ENCODE measurements at places on chromosomes 11 and 22. TPM values are rescaled to one million over a fixed set of nuclear protein-coding genes. Genes with fewer than 3 reads are reported as not detected.
A peak's percentile ranks its signal among the peaks of the same experiment; 100 is the strongest.

Gene SCT
- total RNA-seq, result not detected

Gene OR6A2
- total RNA-seq, result 0.89 TPM

Gene MAFF
- total RNA-seq, result 13.1 TPM

Gene ABCC8
- 19.1 TPM for total RNA-seq

Gene C11orf65
- total RNA-seq, result 3.8 TPM

Gene MPEG1
- total RNA-seq, result 11.0 TPM

Gene GDPD5
- 6.4 TPM for total RNA-seq

DNA sequence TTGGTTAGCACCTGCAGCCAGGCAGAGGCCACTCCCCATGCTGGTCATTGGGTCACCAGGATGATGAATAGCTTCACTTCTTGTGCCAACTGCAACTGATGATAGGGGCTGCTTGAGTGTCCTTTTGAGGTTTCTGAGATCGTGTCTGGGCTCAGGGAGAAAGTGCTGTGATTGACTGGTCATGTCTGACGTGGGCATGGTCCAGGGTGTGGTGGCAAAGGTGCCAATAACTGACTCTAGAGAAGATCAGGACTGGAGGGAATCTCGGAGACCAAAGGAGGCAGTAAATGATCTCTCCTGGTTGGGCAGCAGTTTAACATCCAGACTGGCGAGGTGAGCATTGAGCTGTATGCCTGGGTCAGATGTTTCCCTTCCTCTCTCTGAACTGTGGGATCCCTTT is 10.0 kb upstream of the SLC22A6 start:
- H3K27ac ChIP-seq, result no peak overlapping the region
- H3K4me3 ChIP-seq, result no peak overlapping the region
- H3K4me1 ChIP-seq, result no peaks in the 10 kb centered on the region
- no peaks in the 10 kb centered on the region for H3K36me3 ChIP-seq
- no peaks in the 10 kb centered on the region for H3K27me3 ChIP-seq

GRCh38 chr11:44968510-44968909 is 17.8 kb upstream of the TP53I11 start:
- H3K27ac ChIP-seq, result no peak overlapping the region
- DNase-seq, result no peak
- H3K4me3 ChIP-seq, result no peak overlapping the region
- H3K27me3 ChIP-seq, result no peaks in the 10 kb centered on the region

DNA sequence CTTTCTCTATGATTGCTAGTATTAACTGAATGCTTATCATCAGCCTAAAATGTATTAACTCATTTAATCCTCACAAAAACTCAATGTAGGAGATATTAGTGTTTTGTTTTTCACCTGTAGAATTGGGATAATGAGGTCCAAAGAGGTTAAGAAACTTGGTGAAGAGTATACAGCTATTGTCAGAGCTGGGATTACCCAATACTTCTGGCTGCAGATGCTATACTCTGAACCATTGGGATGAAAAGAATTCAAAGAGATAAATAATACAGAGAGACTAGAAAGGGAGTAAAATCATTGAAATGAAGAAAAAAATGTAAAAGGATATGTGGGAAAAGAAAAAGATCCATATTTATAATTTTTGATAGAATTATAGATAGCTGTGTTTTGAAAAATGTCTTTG is 137.1 kb downstream of the TRPC6 start:
- DNase-seq, result no peak
- H3K4me3 ChIP-seq, result no peak overlapping the region
- no peaks in the 10 kb centered on the region for H3K27me3 ChIP-seq
- peaks cover 16% of the 10 kb centered on the region for H3K4me1 ChIP-seq

GRCh38 chr11:15097411-15097810 is 17.3 kb upstream of the INSC start:
- no peaks in the 10 kb centered on the region for H3K27me3 ChIP-seq
- no peak overlapping the region for H3K4me3 ChIP-seq
- H3K27ac ChIP-seq, result no peak overlapping the region
- H3K4me1 ChIP-seq, result no peaks in the 10 kb centered on the region
- DNase-seq, result no peak
- no peaks in the 10 kb centered on the region for H3K36me3 ChIP-seq

DNA sequence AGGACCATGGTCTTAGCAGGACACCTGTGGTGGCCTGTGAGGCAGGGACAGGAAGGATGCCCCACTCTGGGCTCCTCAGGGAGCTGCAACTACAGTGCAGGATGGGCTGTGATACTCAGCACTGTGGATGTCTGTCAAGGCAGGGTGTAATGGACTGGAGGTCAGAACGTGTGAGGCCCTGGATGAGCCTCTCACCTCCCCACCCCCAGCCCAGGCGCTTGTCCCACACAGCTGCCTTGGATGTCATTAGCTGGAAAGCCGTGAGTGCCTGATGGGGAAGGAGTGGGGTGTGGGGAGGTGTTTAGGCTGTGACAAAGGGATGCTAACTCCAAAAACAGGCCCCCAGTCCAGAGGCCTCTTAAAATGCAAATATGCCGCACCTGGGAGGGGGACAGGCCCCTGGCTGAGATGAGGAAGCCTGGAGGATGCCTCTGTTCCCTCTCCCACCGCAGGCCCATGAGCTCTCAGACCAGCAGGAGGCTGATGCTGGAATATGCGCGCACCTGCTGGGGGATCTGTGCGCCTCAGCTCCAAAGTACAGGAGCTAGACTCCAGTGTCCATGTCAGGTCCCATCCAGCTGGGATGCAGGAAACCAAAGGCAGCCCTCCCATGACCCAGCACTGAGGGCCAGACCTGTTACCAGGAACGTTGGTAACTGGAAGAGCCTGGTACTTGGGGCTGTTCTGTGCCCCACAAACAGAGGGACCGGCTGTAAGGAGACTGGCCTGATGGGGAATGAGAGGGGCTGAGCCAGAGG is 25.1 kb downstream of the RSPH14 start:
- H3K27me3 ChIP-seq, result no peaks in the 10 kb centered on the region
- H3K4me1 ChIP-seq, result no peaks in the 10 kb centered on the region
- H3K27ac ChIP-seq, result no peak overlapping the region
- H3K4me3 ChIP-seq, result no peak overlapping the region
- no peak for DNase-seq

GRCh38 chr11:93288767-93289166 is 41.8 kb upstream of the DEUP1 start:
- H3K4me3 ChIP-seq, result no peak overlapping the region
- H3K36me3 ChIP-seq, result no peaks in the 10 kb centered on the region
- no peak overlapping the region for H3K27ac ChIP-seq

DNA sequence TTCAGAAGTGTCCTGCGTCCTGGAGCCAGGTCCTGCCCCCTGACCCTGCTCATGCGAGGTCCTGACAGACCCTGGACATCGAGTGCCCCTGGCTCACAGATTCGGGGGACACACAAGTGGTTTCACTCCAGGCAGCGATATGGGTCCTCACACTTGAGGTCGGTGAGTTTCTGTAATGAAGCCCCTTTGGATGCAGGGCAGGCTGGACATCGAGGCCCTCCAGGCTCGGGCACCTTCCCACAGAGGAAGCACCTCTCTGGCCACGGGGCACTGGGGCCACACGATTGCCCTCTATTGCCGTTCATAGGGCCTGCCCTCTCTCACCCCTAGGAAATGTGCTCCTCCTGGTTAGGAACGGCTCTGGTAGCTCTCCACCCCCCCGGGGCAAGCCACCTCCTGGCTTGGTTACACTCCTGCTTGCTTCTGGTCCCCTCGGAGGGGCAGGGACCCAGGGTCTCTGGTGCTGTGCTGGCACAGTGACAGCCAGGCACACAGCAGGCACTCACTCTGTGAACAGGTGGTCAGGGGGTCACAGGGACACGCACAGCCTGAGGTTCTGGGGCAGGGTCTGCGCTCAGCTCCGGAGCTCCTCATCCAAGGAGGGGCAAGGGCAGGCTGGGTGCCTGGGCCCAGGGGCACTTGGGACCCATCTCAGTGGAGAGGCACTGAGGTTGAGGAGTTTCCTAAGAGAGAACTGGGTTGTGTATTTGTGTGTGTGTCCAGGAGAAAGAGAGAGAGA is 907.7 kb downstream of the BRD1 start:
- H3K4me3 ChIP-seq, result no peak overlapping the region
- no peaks in the 10 kb centered on the region for H3K27me3 ChIP-seq
- H3K4me1 ChIP-seq, result no peaks in the 10 kb centered on the region
- no peak overlapping the region for H3K27ac ChIP-seq
- no peaks in the 10 kb centered on the region for H3K36me3 ChIP-seq
- no peak for DNase-seq

DNA sequence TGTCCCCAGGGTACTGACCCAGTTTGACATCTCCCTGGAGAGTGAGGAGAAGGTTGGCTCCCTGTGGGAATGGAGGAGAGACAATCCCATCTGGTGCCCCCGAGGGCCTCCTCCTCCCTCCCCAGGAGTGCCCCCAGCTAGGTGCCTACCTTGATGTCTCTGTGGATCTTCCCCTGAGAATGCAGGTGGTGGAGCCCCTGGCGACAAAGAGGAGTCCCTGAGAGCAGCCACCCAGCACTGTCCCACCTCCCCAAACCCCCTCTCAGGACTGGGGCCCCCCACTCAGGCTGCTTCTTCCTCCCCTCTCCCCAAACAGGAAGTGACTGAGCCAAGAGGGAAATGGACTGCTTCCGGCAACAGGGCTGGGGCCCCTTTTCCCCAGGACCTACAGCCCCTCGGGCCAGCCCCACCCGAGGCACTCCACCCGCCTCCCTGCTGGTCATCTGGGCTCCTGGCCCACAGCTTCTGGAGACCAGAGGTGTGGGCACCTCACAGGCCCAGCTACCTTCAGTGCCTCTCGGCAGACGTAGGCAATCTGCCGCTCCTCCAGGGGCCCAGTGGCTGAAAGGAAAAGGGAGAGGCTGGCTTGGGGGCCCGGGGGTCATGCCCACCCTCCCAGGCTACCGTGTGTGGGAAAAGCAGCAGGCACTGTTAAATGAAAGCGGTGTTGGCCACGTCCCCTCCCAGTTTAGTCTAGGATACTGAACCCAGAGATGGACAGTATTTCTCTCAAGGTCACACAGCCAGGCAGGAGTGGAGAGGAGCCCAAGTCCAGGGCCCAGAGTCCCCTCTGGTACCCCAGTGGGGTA is 1.2 kb downstream of the MAP4K2 start:
- H3K27me3 ChIP-seq, result no peaks in the 10 kb centered on the region
- peaks cover 21% of the 10 kb centered on the region for H3K4me1 ChIP-seq
- H3K27ac ChIP-seq, result peak overlapping the region; percentile 80
- H3K36me3 ChIP-seq, result peaks cover 17% of the 10 kb centered on the region

DNA sequence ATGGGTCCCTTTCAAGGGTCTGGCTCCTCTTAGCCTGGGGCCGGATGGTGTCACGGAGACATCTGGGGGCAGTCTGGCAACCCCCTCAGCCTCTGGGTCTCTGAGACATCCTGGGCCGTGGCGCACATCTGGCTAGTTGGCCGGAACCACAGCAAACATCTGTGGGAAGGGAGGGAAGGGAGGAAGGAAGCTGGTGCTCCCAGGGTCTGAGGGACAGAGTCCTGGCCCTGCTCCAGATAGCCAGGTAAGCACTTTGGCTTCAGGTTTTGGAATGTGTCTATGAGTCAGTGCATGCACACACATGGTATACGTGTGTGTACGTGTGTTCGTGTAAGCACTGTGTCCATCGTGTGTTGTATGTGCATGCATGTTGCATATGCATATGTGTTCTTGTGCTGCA is 225.1 kb downstream of the MN1 start:
- H3K4me3 ChIP-seq, result no peak overlapping the region
- DNase-seq, result no peak
- peaks cover 5% of the 10 kb centered on the region for H3K27me3 ChIP-seq
- H3K27ac ChIP-seq, result no peak overlapping the region
- no peaks in the 10 kb centered on the region for H3K36me3 ChIP-seq
- H3K4me1 ChIP-seq, result no peaks in the 10 kb centered on the region

- no peaks in the 10 kb centered on the region for H3K36me3 ChIP-seq
- H3K4me3 ChIP-seq, result no peak overlapping the region
- no peaks in the 10 kb centered on the region for H3K27me3 ChIP-seq
- H3K27ac ChIP-seq, result no peak overlapping the region
- DNase-seq, result no peak
Observed at GRCh38 chr11:122682464-122682863, 26.9 kb downstream of the UBASH3B start.

GRCh38 chr11:46248289-46249102 is 29.0 kb upstream of the CREB3L1 start:
- no peak for DNase-seq
- no peak overlapping the region for H3K27ac ChIP-seq
- H3K36me3 ChIP-seq, result no peaks in the 10 kb centered on the region
- peaks cover 4% of the 10 kb centered on the region for H3K4me1 ChIP-seq
- no peaks in the 10 kb centered on the region for H3K27me3 ChIP-seq

Measured in thyroid gland (tissue), 4 donors.